ENCODE measurements at places on chromosomes 12 and 14.
A peak's percentile ranks its signal among the peaks of the same experiment; 100 is the strongest.

- no peak for DNase-seq
Observed at GRCh38 chr14:95196268-95196667, 38.9 kb upstream of the DICER1 start.

DNA sequence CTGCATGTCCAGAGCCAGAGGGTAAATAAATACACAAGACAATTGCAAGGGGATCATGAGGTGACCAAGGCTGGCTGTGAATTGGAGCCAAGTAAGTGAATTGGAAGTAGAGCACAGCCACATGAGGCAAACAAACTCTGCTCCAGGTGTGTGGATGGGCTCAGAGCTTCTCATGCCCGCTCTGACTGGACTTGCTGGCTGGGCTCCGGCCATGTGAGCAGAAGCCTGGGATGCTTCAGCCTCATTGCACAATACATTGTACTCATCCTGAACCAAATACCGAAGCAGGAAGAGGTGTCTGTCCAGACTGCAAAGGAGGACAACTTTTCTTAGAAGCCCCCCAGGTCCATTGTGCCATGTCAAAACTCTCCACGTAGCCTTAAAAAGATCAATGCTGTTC is 193.0 kb downstream of the TTC8 start:
- no peak for DNase-seq

DNA sequence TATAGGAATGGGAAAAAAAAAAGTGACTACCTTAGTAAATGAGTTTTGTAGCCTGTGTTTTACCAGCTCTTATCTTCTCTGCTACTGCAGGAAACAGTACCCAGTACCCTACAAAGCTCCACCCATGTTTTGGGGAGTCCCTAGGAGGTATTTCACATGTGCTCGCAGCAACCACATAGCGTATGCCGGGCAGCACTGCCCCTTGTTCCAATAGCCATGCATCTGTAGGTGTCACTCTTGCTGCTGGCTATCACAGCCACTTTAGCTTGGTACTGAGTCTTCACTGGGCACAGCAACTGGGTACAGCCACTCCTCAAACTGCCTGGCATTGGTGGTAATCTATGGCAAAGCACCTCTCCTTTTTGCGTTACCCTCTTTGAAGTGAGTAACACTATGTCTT is 2.0 kb upstream of the MDM1 start:
- DNase-seq, result no peak

DNA sequence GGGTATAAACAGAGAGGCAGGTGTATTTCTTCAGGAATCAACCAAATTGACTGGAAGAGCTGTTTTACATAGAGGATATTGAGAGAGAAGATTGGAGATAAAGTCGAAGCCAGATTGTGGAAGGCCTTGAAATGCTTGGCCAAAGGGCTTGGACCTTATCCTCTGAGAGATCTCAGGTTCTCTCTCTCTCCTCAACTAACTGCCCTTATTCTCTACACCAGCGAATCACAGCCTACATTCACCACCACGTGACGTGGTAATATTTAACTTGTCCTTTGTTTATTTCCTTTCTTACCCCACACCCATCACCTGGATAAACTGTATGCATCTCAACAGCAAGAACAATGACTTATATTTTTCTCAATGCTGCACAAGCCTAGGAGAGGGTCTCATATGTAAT is 207.4 kb downstream of the EFCAB11 start:
- DNase-seq, result no peak

DNA sequence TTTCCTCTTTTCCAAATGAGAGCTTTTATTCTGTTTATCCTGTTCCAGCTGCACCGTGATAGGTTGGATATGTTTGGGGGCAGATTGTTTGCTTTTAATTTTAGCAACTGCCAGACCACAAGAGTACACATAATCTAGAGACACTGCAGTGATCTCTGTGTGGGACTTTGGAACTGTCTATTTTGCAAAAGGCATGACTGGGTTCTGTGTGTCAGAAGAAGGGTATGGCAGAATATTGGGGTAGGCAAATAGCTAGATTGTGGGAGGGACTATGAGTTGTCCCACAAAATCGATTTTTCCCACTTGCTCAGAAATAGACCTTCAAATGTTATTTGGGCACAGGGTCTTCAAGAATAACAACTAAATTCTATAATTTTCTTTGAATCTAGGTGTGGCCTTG is 275.9 kb upstream of the KITLG start:
- no peak for DNase-seq

GRCh38 chr12:83326666-83327065 is 640.0 kb downstream of the TMTC2 start:
- DNase-seq, result no peak

DNA sequence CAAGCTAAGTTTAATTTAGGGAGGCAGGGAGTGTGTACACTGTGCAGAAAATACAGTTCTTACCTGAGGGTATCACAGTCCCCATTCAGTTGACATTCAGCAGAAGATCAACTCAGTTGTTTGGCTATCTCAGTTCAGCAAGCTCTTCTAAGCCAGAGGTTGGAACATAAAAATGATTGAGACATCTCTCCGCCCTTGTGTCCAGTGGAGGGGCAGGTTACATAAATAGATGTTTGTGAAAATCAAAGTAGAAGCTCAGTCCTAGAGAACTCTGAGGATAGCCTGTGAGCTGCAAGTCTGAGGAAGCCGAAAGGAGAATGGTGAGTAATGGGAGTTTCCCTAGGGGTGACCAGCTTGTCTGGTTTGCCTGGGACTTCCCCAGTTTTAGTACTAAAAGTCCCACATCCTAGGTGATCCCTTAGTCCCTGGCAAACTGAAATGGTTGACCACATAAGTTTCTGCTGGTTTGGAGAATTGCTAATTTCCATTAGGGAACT is 251.4 kb upstream of the ATP2B1 start:
- no peak for DNase-seq

DNA sequence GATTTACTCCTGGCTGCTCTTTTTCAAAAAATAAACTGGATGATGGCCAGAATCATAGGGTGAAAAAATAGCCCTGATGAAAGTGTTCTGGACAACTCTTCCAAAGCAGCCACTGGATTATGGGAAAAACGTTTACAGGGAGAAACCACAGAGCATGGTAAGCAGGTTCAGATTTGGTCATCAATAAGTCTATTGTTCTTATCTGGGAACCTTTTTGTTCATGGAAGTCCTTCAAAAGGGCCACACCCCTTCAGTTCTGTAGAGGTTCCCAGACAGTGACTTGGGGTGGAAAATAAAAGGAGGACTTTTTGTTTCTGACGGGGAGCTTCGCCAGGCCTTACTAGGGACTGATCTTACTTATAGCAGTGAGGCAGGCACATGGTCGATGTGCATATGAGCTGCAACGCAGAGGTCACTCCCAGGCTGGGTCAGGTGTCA is 117.4 kb upstream of the SLC38A2 start:
- DNase-seq, result no peak

GRCh38 chr12:132118876-132119275 is 25.2 kb downstream of the DDX51 start:
- no peak for DNase-seq

DNA sequence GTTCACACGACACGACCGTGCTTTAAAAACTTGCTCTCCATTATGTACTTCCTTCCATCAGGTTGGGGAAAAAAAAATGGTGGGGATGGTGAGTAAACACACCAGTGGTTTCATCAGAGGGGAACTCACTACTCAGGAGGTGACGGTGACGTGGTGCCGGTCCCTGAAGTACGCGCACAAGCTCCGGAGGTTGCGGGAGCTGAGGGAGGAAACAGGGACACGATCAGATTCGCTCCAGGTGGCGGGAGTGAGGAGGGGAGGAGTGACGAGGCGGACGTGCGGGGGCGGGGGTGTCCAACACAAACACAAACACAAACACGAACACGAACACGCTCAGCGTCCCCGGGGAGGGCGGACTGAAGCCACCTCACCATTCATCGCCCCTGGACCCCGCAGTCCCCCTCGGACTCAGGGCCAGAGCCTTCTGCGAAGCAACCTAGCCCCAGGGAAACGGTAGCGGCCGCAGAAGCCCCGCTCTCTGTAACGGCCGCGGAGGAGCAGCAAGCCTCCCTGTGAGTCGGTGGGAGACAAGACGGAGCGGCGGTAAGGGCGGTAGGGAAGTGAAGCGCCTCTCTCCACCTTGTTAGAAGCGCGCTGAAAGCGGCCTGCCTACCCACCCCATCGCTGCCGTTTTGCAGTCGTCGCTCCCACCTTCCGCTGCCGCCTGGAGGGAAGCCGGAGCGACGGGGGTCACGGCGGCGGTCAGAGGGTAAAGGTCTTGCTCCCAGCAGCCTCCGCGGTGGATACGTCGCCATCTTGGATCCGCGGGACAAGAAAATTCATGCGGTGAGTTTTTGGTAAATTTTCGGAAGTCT is at the start of gene CNOT2:
TSS of gene CNOT2 (plus strand) at position 739 of the 815 bp plus-strand sequence. CDS start 34,794 bp downstream, outside the sequence.
- peak; percentile 87 for DNase-seq

- DNase-seq, result peak; percentile 89
Observed at GRCh38 chr14:24215495-24216344, at the start of gene MDP1. Gene MDP1 (minus strand): TSS chr14:24216066. CDS start chr14:24215955, 111 bp downstream.

DNA sequence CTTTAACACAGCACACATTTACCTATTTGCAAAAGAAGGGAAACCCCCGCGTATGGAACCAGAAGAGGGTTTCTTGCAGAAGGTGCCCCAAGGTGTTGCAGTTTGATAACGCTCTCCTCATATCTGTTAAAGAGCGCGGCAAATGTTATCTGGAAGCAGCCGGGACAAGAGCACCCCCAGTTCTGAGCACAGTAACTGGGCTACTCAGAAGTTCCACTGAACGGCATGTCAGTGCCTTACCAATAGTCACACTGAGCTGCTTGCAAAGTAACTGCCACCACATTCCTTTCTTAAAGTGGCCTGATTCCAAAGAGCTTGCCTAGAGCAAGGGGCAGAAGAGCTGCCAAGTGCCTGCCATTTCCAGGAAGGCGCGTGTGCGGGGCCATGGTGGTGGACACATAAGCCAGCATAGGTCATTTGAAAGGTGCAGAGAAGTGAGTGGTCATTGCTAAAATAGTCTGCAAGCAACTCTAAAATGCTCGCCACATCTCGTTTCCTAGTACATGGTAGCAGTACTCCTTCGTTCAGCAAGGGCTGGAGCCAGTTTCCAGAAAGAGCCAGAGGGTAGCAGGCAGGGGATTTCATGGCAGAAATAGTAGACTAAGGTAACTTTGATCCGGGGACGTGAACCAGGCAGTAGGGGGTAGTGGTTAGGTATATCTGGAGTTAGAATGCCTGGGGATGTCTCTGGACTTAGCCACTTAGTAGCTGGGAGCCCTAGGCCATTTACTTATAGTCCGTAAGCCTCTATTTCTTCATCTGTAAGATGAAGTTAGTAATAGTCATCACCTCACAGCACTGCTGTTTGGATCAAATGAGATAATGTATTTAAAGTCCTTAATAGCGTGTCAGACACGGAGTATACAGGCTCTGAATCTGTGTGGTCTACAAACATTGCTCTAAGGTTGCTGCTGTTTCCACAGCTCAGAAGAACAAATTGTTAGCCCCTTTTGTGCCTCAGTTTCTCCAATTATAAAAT is 37.6 kb downstream of the SPTB start:
- no peak for DNase-seq

GRCh38 chr14:61300754-61301153 is 19.6 kb upstream of the TMEM30B start:
- no peak for DNase-seq

DNA sequence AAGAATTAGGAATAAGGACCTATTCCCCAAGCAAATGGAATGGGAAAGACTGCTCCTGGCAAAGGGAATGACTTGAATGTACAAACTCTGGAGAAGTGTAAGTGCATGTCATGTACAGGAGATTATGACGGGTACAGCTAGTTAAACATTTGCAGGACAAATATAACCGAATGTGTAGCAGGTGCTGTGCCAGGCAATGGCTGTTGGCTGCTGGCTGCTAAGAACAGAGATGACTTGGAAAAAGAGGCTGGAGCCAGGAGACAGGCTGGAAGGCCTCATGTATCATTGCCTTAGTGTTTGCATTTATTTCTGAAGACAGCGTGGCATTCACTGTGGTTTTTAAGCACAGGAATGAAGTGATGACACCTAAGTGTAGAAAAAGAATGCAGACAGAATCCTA is 136.8 kb downstream of the TTC8 start:
- DNase-seq, result no peak

DNA sequence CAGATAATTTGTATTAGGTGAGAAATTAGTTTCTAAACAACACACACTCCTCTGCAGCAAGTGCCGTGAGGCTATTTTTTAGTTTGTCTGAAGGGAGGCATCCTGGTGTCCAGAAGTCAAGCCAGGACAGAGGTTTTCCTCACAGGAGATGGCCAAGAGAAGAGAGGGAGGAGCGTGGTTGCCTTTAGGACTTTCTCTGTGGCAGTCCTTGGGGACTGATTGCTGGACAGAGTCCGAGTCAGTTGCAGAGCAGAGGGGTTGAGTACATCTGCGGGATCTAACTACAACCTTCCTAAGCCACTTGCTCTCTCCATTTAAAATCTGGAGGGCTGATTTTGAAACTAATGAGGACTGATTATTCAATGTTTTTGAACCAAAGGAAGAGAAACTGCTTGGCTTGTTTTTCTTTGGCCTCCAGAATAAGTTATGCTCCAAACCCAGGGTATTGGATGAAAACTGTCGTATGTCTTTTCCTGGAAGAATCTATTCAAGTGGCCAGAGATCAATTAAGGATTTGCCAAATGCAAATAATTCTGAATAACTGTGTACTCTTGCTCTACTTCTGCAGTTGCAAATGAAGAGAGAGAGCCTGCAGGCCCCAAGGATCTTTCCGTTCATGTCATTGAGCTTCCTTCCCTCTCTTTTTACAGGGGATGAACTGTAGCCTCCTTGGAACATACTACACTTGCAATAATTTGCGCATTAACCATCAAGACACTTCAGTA is 1.2 kb downstream of the SLCO1C1 start:
- DNase-seq, result no peak

DNA sequence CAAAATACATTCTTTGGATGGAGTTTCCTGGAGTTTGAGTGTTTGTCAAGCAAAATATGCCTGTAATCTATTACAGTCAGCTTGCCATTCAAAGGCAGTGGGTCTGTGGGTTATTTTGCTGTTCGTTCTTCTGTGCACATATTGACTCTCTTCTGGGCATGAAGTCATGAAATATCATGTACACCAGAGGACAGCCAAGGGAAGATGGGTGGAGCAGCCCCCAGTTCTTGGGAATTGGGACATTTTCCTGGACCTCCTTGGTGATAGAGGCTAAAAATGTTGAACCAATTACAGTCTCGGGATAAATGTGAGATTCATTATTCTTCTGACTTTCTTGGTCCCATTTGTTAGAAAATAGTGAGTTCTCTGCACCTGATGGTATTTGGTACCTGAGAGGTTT is 89.1 kb downstream of the FOXN4 start:
- DNase-seq, result no peak

- DNase-seq, result peak; percentile 21
Observed at GRCh38 chr14:50230701-50231474, 490 bp downstream of the SOS2 start.

- peak; percentile 62 for DNase-seq
Observed at GRCh38 chr14:74954232-74954946, 1.0 kb downstream of the PGF start.

GRCh38 chr14:76456200-76456599 is 80.3 kb downstream of the ESRRB start:
- no peak for DNase-seq

GRCh38 chr12:124914392-124915238 is at the start of gene UBC:
Gene UBC (minus strand): TSS chr12:124914650. CDS start chr12:124913771, 879 bp downstream.
- DNase-seq, result no peak

DNA sequence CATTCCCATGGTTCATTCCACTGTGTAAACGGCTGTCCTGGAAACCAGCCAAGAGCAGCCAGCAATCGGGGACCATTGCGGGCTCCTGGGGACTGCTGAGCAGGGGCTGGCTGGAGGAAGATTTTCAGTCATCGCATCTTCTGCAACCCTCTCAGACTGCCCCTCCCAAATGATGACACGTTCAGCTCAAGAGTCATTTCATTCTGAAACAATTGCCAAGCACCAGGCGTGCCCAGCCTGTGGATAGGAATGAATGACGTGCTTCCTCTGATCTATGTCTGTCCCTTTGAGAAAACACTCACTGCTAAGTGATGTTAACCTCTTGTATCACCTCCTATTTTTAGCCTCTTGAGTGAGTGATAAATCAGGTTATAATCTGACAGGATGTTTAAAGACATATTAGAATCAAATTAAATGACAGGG is 62.0 kb downstream of the NDUFA12 start:
- DNase-seq, result no peak

Data from NCI-H2171 (cell line).